ENCODE measurements at places on chromosomes 5 and 9.
A peak's percentile ranks its signal among the peaks of the same experiment; 100 is the strongest.

DNA sequence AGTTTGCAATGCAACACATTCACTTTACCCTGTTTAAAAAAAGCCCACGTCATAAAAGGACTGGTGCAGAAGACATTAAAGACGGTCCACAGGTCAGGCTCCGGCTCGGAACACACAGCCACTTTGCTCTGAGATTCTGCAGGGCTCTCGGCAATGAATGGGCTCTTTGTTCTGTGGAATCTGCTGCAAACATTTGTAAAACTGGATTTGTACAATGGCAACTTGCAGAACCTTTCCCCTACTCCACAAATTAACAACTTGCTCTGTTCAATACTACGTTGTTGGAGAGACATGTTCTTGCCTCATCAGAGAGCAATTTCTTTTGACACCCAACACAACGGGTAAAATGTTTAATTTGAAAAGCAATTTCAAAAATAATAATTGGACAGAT is 13.0 kb upstream of the NR5A1 start:
- DNase-seq, result no peak
- H3K27ac ChIP-seq, result peak overlapping the region; percentile 97
- H3K4me3 ChIP-seq, result peak overlapping the region; percentile 47
- H3K27me3 ChIP-seq, result no peaks in the 10 kb centered on the region

DNA sequence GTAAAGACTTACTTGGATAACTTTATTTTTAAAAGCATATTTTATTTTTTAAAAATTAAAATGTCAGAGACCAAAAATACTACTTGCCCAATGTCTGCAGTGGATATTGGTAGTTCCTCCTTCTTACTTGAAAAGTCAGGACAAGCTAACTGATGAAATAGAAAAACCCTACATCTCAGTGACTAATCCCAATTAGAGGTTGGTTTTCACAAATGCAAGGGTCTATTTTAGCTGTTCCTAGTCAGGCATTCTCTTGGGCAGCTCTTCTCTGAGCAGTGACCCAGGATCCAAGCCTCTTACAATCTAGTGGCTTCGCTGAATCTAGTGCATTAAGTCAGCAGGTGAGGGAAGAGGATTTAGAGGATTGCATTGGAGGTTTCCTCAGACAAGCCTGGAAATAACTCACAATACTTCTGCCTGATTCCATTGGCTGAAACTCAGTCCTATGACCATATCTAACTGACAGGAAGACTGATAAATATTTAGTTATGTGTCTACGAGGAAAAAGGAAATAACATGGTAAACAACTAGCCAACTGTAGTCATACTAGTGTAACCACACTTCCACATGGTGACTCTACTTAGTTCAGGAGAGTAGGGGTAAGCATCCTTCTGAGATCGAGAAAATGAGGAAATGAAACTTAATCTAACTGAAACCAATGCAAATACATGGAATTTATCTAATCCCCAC is 34.2 kb upstream of the MIER3 start:
- H3K4me1 ChIP-seq, result peaks cover 7% of the 10 kb centered on the region
- no peak for DNase-seq
- H3K27me3 ChIP-seq, result peaks cover 13% of the 10 kb centered on the region
- no peaks in the 10 kb centered on the region for H3K36me3 ChIP-seq

- H3K27ac ChIP-seq, result peak overlapping the region; percentile 82
- no peaks in the 10 kb centered on the region for H3K27me3 ChIP-seq
- peaks cover 16% of the 10 kb centered on the region for H3K36me3 ChIP-seq
- DNase-seq, result no peak
Measured at GRCh38 chr9:131610231-131610761, 65.0 kb downstream of the PRRT1B start.

DNA sequence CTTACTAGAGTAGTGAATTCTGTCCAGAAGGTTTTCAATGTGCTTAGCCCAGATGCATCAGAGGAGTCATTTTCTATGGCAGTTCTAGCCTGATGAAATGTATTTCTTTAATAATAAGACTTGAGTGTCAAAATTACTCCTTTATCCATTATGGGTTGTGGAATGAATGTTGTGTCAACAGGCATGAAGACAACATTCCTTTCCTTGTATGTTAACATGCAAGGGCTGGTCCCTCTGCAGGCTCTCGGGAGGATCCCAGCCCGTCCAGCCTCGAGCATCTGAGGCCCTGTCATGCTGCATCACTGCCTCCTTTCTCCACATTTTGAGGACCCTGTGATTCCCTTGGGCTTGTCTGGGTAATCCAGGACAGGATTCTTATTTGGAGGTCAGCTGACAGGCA is 42.9 kb upstream of the FAM120AOS start:
- H3K27ac ChIP-seq, result no peak overlapping the region
- no peaks in the 10 kb centered on the region for H3K4me1 ChIP-seq
- peaks cover 8% of the 10 kb centered on the region for H3K36me3 ChIP-seq
- H3K27me3 ChIP-seq, result no peaks in the 10 kb centered on the region
- H3K4me3 ChIP-seq, result no peak overlapping the region

Data from progenitor cell of endocrine pancreas (in vitro differentiated cells).